ENCODE measurements at places on chromosomes 3 and 15.

DNA sequence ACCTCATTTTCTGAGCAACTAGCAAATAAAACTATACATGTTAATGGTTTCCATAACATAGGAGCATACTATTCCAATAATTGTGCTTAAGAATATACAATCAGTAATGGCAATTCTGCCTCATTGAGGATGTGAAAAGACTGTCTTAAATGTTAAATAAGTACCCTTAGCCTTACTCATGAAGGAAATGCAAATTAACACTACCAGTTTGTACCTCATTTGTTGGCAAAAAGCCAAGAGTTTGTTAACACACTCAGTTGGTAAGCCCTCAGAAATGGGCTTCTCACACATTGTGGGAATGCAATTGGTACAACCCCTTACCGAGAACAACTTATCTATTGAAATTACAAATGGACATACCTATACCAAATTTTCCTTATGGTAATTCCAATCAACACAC lies 9.2 kb upstream of the STT3B start:
- DNase-seq = no peak

- no peak for DNase-seq
Measured at GRCh38 chr15:75192307-75192706, 9.4 kb upstream of the C15orf39 start.

DNA sequence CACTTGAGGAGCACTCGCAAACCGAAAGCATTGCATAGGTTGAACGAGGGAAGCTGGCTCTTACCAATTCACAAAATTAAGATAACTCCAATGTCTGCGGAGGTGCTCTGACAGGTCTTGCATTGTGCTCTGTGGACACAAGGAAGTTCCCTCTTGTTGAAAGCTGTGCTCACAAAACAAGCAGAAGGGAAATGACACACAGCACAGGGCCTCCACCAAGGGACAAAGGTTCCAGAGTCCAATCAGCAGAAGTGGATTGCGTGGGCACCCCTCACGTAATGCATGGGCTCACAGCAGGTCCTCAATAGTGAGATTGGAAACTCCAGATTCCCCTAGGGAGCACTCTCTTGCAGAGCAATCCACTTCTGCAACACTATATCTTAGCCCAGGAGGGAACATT lies 89.9 kb downstream of the ATP10A start:
- peak; percentile 71 for DNase-seq

- DNase-seq = no peak
Measured at GRCh38 chr3:51508255-51508654, 8.4 kb upstream of the DCAF1 start.

GRCh38 chr3:156460206-156460611 lies 94.7 kb downstream of the SSR3 start:
- peak; percentile 67 for DNase-seq

DNA sequence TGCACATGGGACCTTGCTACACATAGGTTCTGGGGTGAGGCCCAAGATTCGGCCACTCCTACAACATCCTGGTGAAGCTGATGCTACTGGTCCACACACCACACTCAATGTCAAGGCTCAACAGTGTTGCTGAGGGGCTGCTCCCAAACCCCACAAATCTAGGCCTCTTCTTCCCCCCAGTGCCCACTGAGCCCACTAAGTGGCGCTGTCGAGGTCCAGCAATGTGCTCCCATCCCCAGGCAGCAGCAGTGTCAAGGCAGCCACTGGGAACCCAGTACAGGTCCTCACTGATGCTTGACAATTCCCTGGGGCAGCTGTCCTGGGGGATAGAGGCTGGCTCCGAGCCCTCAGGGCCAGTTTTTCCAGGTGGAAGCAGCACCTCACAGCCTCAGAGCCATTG lies 21.5 kb downstream of the SCN5A start:
- DNase-seq = peak; percentile 12

- DNase-seq = no peak
Measured at GRCh38 chr3:136960838-136961836, 3.4 kb downstream of the IL20RB start.

- no peak for DNase-seq
Measured at GRCh38 chr15:22263738-22264137, 183.4 kb downstream of the OR4M2 start.

DNA sequence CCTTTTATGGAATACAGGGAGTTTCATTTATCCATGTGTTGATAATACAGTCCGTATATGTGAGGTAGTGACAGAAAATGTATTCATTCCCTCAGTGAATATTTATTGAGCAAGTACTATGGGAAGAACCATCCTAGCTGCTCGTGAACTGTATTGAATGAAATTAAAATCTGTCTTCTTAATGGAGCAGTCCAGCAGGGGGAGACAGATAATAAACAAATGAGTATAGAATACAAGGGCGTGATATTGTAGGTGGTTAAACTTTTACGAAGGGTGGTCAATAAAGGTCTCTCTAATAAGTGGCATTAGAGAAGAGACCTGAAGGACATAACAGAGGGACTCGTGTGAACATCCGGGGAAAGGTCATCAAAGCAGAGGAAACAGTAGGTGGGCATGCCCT lies 62.7 kb upstream of the OSTN start:
- DNase-seq = peak; percentile 3

GRCh38 chr3:126540342-126540849 lies 16.4 kb downstream of the CHST13 start:
- peak; percentile 96 for DNase-seq

GRCh38 chr3:1138036-1138435 lies 45.2 kb downstream of the CNTN6 start:
- no peak for DNase-seq

DNA sequence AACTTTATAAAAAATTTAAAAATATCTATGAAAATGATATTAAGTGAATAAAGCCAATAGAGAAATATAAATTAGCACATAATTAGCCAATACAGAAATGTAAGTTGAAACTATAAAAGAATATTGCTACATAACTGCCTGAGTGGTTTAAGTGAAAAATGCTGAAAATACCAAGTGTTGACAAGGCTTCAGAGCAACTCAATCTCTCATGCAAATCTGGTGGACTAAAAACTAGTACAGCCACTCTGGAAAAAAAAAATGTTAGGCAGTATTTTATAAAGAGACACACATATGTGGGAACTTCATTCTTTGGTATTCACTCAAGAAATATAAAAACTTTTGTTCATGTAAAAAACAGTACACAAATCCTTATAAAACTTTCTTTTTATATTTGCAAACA lies 833.7 kb upstream of the ROBO1 start:
- no peak for DNase-seq

DNA sequence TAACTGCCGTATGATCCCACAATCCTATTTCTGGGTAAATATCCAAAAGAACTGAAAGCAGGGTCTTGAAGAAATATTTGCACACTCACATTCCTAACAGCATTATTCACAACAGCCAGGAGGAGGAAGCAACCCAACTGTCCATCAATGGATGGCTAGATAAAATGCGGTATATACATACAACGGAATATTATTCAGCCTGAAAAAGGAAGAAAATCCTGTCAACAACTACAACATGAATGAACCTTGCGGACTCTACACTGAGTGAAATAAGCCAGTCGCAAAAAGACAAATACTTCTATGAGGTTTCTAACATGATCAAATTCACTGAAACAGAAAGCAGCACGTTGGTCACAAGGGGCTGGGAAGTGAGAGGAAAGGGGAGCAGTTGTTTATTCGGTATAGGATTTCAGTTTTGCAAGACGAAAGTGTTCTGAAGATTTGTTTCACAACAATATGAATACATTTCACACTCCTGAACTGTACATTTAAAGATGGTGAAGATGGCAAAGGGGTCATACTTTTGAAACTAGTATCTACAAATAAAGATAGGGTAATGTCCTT lies 6.2 kb downstream of the DLG1 start:
- no peak for DNase-seq

DNA sequence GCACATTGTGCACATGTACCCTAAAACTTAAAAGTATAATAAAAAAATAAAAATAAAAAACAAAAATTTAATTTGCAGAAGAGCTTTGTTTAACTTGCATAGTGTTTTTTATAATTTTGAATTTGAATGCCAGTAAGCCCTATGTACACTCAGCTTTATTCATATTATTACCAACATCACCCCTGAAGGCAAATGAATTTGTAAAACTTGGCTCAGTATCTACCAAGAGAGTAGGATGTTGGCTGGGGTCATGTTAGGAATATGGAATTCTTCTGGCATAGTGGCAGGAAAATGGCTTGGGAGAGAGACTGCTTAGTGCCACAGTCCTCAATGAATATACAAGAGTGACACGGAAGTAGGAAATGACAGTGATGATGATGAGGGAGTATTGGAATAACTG lies 30.7 kb downstream of the TRPC1 start:
- DNase-seq = no peak

GRCh38 chr3:38843898-38844297 lies 27.9 kb upstream of the SCN10A start:
- DNase-seq = peak; percentile 46

- DNase-seq = no peak
Measured at GRCh38 chr3:72904163-72904562, 16.3 kb downstream of the GXYLT2 start.

GRCh38 chr3:90180096-90180495 lies 1072.7 kb downstream of the EPHA3 start:
- DNase-seq = no peak

GRCh38 chr3:28050885-28051284 lies 190.5 kb upstream of the CMC1 start:
- DNase-seq = peak; percentile 22

GRCh38 chr3:50622881-50623280 lies 5.9 kb downstream of the MAPKAPK3 start:
- no peak for DNase-seq

DNA sequence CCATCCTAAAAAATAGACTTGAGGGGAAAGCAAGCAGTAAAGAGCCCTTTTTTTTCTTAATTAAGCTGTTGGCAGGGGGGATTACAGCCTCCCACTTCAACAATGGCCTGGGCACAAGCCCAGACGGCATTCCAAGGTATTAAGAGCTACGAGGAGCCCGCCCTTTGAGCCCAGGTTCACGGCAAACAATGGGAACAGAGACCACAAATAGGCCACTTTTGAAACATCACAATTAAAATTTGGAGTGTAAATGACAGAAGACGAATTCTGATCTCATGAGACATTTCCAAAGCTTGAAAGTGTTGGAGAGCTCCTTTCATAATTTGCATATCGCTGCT lies 8.9 kb downstream of the CHSY1 start:
- DNase-seq = no peak

DNA sequence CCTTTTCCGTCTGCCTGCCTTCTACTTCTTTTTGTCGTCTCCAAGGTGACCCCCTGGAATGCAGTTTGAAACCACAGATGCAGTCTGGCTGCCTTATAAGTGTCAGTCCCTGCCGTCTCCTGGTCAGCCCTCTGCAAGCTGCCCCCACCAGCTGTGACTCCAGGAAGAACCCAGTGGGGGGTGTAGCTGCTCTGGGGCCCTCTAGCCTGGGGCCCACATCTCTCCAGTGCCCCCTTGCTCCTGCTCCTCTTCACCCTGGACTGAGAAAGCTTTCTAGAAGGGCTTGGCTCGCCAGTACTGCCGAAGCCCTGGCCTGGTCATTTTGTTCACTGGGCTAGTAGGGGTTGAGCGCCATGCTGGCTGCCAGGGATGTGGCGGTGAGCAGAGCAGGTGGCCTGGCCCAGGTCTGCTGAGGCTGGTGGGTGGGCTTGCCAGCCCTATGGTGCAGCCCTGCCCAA lies 21.3 kb downstream of the SYNM start:
- DNase-seq = no peak

DNA sequence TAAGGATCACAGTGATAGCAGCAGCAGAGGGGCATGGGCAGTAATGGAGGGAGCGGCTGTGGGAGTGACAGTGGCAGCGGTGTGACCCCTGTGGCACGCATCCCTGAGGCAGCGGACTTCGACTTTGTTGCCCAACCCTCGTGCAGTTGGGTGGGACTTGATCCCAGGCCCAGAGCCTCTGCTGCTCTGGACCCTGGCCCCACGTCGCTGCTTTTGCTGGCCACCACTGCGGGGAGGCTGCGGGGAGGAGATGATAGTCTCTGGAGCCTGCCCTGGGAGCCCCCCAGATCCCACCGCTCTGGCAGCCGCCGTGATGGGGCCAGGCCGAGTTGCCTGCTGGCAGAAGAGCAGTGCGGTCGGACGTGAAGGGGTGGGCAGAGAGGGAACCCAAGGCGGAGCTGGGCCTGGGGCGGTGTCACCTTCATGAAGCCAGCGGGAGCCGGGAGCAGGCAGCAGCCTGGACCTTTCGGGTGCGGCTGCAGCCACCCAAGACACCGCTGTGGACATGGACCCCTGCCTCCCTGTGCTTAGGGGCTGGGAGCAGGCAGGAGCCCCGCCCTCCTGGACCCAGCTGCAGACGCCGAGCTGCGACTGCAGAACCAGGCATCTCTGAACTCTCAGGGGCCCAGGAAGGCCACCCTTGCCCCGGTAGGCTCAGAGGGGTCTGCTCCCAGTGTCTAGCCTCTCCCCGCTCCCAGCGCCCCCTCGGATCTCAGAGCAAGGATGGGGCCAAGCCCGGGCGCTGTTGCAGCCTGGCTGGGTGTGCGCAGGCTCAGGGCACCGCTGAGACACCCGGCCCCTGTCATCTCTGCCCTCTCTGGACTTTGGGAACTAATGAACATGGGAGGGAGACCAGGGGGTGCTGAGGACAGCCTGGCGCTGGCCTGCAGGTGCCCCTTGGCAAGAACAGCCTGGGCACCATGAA lies 38.3 kb downstream of the COMMD2 start:
- no peak for DNase-seq

DNA sequence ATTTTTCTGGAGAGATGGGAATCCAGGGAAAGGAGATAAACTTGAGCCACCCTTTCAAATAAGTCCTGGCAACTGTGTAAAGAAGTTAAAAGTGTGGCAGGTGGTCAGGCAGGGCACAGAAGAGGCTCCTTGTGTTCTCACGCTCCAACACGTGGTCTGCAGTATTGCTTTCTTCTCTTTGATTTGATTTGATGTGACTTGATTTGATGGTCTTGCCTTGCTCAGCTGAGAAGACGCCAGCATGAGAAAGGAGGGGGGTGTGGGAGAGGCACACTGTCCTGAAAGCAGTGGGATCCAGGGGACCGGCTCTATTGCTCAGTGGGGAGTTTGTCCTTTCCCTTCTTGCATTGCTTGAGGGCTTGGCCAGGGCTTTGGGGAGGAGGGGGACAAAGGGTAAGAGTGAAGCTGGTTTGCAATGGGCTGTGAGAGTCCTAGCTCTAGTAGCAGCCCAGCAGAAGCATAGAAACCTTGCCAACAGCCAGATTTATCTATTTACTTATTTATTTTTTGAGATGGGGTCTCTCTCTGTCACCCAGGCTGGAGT lies 25.7 kb upstream of the NEO1 start:
- DNase-seq = no peak
